ENCODE measurements at places on chromosomes 13 and 19.
A peak's percentile ranks its signal among the peaks of the same experiment; 100 is the strongest.

- DNase-seq: no peak
Measured at GRCh38 chr13:95713651-95714050, 36.7 kb downstream of the DNAJC3 start.

DNA sequence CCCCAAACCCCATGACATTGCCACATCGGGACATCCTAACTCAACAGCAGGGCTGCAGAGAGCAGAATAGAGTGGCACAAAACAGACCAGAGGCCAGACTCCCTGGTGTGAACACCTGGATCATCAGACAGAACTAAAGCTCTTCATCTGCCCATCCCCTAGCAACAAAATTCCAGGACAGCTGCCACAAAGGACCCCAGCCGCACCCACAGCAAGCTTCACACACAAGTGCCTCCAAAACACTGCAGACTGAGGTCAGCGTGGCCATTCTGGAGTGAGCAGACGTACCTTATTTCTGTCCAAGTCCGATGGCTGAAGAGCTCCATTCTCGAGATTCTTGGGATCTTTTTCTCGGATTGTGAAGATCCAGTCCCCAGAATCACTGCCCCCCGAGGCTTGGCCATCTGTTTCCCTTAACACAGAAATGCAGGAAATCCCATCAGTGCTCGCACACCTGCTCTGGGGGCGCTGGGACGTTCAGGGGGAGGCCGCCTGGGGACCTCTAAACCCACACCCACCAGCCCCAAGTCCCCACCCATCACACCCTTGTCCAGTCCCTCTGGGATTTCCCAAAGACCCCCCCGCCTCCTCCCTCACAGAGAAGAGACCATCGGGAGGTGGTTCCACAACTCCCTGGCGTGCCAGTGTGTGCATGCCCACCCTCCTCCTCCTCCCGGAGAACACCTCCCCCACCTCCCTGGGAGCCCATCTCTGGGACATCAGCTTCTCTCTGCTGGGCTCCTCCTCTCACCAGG, 115.2 kb downstream of the STK24 start:
- no peak for DNase-seq

- DNase-seq: no peak
Measured at GRCh38 chr13:40886017-40886416, 96.6 kb downstream of the SLC25A15 start.

- no peak for DNase-seq
Measured at GRCh38 chr19:47373246-47374240, 24.4 kb downstream of the DHX34 start.

- DNase-seq: no peak
Measured at GRCh38 chr19:50636317-50637085, 3.2 kb downstream of the SYT3 start.

DNA sequence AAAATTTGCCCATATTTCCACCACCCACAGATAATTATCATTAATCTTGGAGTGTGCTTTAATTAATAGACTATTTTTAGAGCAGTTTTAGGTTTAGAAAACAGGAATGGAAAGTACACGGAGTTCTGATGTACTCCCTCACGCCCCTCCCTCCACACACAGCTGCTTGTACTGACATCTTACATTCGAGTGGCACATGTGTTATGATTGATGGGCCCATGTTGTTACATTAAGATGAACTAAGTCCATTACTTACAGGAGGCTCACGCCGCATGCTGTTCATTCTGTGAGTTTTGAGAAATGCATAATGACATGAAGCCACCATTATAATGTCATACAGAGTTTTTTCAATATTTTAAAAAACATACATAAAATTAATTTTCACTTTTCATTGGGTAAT, 1.2 kb upstream of the SPATA13 start:
- no peak for DNase-seq

DNA sequence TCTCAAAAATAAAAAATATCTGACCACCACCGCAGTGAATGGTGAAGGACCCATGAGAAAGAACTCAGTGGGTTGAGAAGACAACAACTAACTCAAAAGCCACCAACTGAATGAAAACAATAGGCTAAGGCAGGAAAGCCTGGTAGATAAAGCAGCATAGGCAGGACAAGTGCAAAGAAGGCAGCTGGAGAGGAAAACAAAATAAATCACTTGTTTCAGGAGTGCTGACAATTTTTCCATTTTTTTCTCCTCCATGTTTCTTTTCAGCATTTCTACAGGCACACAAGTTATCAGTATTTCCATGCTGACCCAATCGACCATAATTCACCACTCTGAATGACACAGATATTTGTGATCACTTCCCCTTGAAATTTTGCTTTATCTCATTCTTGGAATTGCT, 597.8 kb downstream of the LIG4 start:
- DNase-seq: no peak

DNA sequence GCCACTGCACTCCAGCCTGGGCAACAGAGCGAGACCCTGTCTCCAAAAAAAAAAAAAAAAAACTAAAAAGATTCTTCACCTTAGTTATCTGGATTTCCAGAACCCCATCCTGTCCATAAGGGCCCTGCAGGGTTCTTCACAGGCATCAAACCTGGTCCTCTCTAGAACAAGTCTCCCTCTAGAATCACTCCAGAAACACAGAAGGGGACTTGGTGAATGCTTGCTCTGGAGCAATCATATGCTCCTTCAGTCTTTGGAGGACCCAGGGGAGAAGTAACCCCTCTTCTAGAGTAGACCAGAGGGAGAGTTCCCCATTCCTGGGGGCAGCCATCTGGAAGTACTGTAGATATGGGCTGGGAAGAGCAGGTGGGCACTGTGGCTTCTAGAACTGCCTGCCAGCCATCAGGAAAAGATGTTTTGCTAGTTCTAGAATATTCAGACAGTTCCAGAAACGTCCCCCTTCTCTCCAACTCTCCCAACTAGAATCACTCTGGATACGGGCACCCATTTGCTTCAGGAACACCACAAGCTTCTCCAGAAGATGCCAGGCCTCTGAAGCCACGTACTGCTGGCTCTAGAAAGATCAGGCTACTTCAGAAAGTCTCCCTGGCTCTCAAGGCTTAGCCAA, 2.8 kb downstream of the FUT1 start:
- DNase-seq: no peak

DNA sequence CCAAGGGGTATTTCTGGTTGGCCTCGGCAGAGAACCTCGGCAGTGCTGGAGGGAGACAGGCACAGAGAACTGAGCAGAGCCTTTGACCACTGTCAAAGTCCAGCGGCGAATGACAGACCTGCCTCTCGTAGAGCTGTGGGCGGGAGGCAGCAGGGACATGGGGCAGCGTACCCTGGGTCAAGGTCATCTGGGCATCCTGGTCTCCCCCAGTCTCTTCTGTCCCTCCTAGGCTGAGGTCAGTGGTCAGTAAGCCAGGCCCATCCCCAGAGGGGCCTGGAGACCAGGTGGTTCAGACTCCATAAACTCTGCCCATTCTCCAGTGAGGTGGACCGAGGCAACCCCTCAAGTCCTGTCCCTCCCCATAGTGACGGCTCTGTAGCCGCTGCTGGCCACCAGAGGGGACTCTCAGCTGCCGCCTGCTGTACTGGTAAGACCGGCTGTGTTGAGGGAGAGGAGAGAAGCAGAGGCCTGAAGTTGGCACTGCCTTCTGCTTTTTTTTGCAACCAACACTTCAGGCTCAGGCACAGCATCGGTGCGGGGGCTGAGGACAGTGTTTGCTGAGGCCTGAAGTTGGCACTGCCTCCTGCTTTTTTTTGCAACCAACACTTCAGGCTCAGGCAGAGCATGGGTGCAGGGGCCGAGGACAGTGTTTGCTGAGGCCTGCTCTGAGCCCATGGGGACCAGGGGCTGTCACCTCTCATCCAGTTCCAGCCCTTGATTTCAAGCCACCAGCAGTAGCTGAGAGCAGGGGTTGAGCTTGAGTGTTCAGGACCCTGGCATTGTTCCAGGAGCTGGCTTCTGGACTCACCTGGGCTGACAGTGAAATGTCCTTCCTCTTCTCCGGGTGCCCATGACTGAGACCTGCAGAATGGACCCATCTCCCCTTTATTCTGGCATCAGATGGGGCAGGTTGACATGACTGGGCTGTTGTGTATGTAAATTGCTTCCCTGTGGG, at the start of gene PGLYRP2:
PGLYRP2 (minus strand) TSS at position 111 of the 955 bp plus-strand sequence. CDS start 130 bp downstream, outside the sequence.
- DNase-seq: peak; percentile 14
